ENCODE measurements at places on chromosomes 3 and 15. TPM values are rescaled to one million over a fixed set of nuclear protein-coding genes. Genes with fewer than 3 reads are reported as not detected.

DNA sequence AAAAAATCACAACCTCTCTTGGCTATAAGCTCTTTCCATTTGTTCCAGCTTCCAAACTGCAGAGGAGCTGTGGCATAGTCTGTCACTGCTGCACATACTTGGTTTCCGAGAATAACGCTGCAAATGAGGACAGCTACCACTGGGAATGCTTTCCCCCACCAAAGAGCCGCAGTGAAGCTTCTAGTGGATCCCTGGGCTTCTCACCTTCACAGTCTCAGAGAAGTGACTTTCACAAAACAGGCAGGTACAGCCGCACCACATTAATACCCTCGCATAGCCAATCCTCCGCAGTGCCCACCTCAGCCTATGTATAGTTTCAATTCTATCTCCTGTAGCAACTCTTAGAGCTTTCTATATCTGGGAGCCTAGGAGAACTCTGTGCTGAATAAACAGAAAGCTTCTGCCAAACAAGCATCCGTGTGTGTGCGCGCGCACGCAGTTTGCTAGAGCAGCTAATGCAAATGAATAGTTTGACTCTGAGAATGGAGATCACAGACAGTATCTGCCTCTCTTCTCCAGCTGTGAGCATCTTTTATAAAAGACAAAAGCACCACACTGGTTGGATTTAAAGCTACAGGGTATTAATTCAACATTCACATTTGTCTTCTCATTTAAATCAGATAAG lies 81.9 kb upstream of the PLXND1 start:
- no peaks in the 10 kb centered on the region for H3K36me3 ChIP-seq
- DNase-seq, result peak; percentile 30
- H3K27me3 ChIP-seq, result no peaks in the 10 kb centered on the region
- no peak overlapping the region for H3K4me3 ChIP-seq
- H3K4me1 ChIP-seq, result peaks cover 15% of the 10 kb centered on the region

Gene IMPG2
- total RNA-seq, result 0.74 TPM

GRCh38 chr3:39286771-39287170 lies 6.9 kb upstream of the CX3CR1 start:
- peaks cover 10% of the 10 kb centered on the region for H3K4me1 ChIP-seq
- H3K4me3 ChIP-seq, result no peak overlapping the region
- H3K27me3 ChIP-seq, result peaks cover 6% of the 10 kb centered on the region
- no peak for DNase-seq
- no peak overlapping the region for H3K27ac ChIP-seq

Gene C15orf62
- total RNA-seq, result not detected

DNA sequence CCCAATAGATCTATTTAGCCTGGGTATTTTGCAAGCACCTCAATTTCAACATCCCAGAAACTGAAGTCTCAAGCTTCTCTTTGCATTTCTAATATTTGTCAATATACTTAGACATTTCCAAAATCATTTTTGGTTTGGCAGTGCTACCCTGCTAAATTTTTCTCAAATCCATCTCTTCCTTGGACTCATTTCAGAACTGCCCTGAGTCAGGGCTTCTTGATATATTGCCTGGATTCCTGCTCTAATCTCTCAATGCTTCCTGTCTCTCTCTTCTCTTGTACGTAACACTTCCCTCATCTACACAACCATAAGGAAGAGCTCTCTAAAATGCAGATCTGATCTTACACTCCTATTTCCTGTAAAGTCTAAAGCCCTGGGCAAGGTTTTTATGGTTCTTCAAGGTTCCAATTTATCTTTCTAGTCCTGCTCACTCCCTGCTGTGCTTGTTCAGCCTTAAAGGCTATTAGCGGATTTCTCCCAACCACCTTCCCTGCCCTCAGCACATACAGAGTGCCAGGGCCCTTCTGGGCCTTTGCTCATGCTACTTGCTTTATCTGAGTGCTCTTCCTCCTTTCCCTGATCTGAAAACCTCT lies 53.0 kb upstream of the MME start:
- no peak overlapping the region for H3K4me3 ChIP-seq
- DNase-seq, result no peak
- H3K4me1 ChIP-seq, result peaks cover 6% of the 10 kb centered on the region
- H3K27ac ChIP-seq, result peak overlapping the region; percentile 25
- H3K36me3 ChIP-seq, result no peaks in the 10 kb centered on the region

Gene PPP1R14D
- total RNA-seq, result not detected

Gene KCNMB2
- total RNA-seq, result not detected

- H3K27me3 ChIP-seq, result peaks cover 7% of the 10 kb centered on the region
- H3K4me3 ChIP-seq, result no peak overlapping the region
- peak overlapping the region; percentile 92 for H3K27ac ChIP-seq
- H3K36me3 ChIP-seq, result peaks cover 3% of the 10 kb centered on the region
- peak; percentile 63 for DNase-seq
Observed at GRCh38 chr3:185733980-185734724, 90.7 kb downstream of the IGF2BP2 start.

Gene GABRR3
- total RNA-seq, result not detected

Gene COLQ
- 2.1 TPM for total RNA-seq

DNA sequence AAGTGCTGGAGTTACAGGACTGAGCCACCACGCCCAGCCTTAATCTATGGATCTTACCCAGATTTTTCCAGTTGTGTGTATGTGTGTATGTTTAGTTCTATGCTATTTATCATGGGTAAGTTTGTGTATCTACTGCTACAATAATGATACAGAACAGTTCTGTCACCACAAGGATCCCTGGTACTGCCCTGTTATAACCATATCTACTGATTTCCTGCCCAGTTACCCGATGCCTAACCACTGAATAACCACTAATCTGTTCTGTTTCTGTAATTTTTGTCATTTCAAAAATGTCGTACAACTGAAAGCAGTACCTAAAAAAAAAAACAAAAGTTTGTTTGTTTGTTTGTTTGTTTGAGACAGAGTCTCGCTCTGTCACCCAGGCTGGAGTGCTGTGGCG lies 123.7 kb upstream of the RAP2B start:
- no peaks in the 10 kb centered on the region for H3K27me3 ChIP-seq
- H3K4me1 ChIP-seq, result no peaks in the 10 kb centered on the region
- no peaks in the 10 kb centered on the region for H3K36me3 ChIP-seq

GRCh38 chr3:146390957-146391356 lies 78.4 kb downstream of the PLSCR2 start:
- H3K4me1 ChIP-seq, result no peaks in the 10 kb centered on the region
- no peaks in the 10 kb centered on the region for H3K36me3 ChIP-seq
- no peak overlapping the region for H3K4me3 ChIP-seq
- no peak for DNase-seq
- no peaks in the 10 kb centered on the region for H3K27me3 ChIP-seq

DNA sequence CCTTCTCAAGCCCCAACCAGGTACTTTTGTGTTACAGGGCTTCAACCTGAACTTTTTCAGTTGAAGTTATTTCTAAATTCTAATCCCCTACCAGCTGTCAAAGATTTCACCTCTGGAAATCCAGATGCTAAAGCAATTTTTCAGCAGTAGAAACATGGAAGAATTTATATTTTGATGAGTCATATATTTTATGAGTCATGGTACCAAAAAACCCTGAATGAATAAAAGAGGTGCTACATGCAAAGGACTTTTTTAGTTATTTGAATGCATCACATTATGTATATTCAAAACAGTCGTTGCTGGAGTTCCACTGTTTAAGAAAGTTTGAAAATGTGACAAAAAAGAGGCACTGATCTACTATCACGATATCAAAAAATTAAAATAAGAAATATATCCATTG lies 96.0 kb upstream of the ZNF385D start:
- H3K4me3 ChIP-seq, result no peak overlapping the region
- no peaks in the 10 kb centered on the region for H3K27me3 ChIP-seq
- H3K36me3 ChIP-seq, result no peaks in the 10 kb centered on the region
- no peaks in the 10 kb centered on the region for H3K4me1 ChIP-seq
- DNase-seq, result no peak
- no peak overlapping the region for H3K27ac ChIP-seq

GRCh38 chr3:171177056-171177455 lies 150.5 kb upstream of the SLC2A2 start:
- H3K27me3 ChIP-seq, result peaks cover 7% of the 10 kb centered on the region
- peaks cover 10% of the 10 kb centered on the region for H3K4me1 ChIP-seq
- no peak overlapping the region for H3K27ac ChIP-seq
- H3K4me3 ChIP-seq, result no peak overlapping the region
- peaks cover 18% of the 10 kb centered on the region for H3K36me3 ChIP-seq
- DNase-seq, result no peak

Gene RAB6B
- 3.9 TPM for total RNA-seq

DNA sequence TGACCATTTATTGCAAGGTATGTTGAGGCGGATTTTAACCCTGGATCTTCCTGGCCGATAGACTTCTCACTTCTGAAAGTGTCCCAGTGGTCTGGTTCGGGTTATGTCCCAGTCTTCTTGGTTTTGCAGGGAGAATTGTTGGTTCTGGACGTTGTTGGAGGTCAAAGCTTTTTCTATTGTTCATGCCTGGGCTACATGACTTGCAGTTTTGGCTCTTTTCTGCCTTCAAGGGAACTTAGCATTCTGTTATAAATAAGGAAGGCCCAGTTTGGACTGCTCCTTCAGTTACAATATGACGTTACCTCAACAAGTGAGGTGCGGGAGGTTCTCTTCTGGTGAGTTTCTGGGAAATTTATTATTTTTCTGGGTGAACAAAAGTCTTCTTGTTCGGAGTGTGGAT lies 614.3 kb downstream of the DIPK2A start:
- H3K36me3 ChIP-seq, result no peaks in the 10 kb centered on the region
- H3K27me3 ChIP-seq, result no peaks in the 10 kb centered on the region
- no peak overlapping the region for H3K27ac ChIP-seq
- no peak for DNase-seq

DNA sequence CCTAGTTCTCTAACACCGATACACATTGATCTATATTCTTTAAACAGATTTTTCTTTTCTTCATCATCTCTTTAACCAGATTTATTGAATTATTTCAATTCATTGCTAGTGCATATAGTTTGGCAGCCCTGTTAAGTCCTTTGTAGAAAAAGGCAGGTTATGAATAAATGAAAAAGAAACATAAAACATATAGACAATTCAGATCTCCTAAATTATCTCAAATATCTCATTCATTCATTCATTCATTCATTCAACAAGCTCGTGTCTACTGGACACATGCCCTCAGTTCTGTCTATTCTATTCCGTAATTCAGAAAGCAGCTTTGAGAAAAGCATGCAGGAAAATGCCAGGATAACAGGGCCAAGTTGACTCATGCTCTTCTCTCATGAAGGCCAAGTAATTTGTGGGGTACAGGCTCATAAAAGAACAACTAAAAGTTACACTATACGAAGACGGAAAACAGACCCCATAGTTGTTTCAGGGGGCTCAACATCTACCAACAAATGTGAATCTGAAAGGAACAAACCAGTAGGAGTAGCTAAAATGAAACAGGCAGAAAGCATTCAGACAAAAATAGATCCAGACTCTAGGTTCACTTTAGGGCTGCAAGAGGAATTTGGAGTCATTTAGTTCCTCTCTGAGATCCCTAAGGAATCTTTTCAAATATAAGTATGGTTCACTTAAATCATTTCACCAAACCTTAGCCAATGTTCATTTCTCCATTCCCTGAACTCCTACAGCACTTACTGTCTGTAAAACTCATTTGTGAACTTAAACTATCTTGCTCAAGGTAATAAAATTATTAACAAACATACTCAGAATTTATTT lies 7.5 kb downstream of the ZNF148 start:
- H3K27me3 ChIP-seq, result peaks cover 3% of the 10 kb centered on the region
- no peak overlapping the region for H3K4me3 ChIP-seq
- H3K36me3 ChIP-seq, result peaks cover 3% of the 10 kb centered on the region
- DNase-seq, result no peak
- H3K27ac ChIP-seq, result no peak overlapping the region

- H3K27ac ChIP-seq, result no peak overlapping the region
- no peak for DNase-seq
- H3K4me3 ChIP-seq, result no peak overlapping the region
- no peaks in the 10 kb centered on the region for H3K4me1 ChIP-seq
- H3K27me3 ChIP-seq, result peaks cover 2% of the 10 kb centered on the region
Observed at GRCh38 chr3:48532271-48532976, 24.2 kb downstream of the PFKFB4 start.

- peaks cover 4% of the 10 kb centered on the region for H3K36me3 ChIP-seq
- H3K27ac ChIP-seq, result no peak overlapping the region
- H3K4me1 ChIP-seq, result peaks cover 13% of the 10 kb centered on the region
- H3K27me3 ChIP-seq, result peaks cover 10% of the 10 kb centered on the region
- H3K4me3 ChIP-seq, result no peak overlapping the region
Observed at GRCh38 chr3:53156368-53156834, 4.6 kb upstream of the PRKCD start.

DNA sequence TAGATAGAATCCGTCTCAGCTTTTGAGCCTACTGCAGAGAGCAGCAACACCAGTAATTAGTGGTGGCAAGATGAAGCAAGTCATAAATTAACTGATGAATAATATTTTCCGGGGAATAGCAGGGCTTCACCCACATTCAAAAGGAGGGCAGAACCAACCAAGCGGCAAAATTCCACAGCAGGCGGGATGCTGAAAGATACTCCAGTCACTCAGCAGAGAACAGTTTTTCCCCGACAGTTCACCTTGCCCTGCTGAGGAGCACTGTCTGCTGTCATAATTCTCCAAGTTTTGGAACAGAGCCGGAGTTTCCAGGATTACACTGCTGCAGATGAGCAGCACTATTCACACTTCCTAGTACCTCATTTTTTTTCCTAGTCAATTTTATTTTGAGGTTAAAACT lies 274.7 kb downstream of the CD47 start:
- H3K4me1 ChIP-seq, result peaks cover 4% of the 10 kb centered on the region
- H3K4me3 ChIP-seq, result no peak overlapping the region
- no peaks in the 10 kb centered on the region for H3K27me3 ChIP-seq
- H3K27ac ChIP-seq, result no peak overlapping the region
- no peaks in the 10 kb centered on the region for H3K36me3 ChIP-seq

- no peak overlapping the region for H3K4me3 ChIP-seq
- H3K27ac ChIP-seq, result no peak overlapping the region
Observed at GRCh38 chr3:101381809-101382208, 61.4 kb upstream of the IMPG2 start.

- no peaks in the 10 kb centered on the region for H3K27me3 ChIP-seq
- DNase-seq, result no peak
- H3K4me1 ChIP-seq, result no peaks in the 10 kb centered on the region
- no peak overlapping the region for H3K27ac ChIP-seq
- no peak overlapping the region for H3K4me3 ChIP-seq
- no peaks in the 10 kb centered on the region for H3K36me3 ChIP-seq
Observed at GRCh38 chr3:77786216-77786615, 746.3 kb downstream of the ROBO2 start.

- H3K4me1 ChIP-seq, result no peaks in the 10 kb centered on the region
- H3K4me3 ChIP-seq, result no peak overlapping the region
- no peak overlapping the region for H3K27ac ChIP-seq
- DNase-seq, result no peak
- H3K27me3 ChIP-seq, result no peaks in the 10 kb centered on the region
Observed at GRCh38 chr3:29668233-29668632, 387.4 kb downstream of the RBMS3 start.

GRCh38 chr3:77096966-77097890 lies 57.3 kb downstream of the ROBO2 start:
- peaks cover 8% of the 10 kb centered on the region for H3K4me1 ChIP-seq
- no peaks in the 10 kb centered on the region for H3K36me3 ChIP-seq
- H3K4me3 ChIP-seq, result no peak overlapping the region
- DNase-seq, result no peak
- no peak overlapping the region for H3K27ac ChIP-seq
- peaks cover 2% of the 10 kb centered on the region for H3K27me3 ChIP-seq

Gene FBXW12
- total RNA-seq, result not detected

Gene CCDC39
- 0.46 TPM for total RNA-seq

GRCh38 chr15:41605566-41605965 lies 46.6 kb downstream of the TYRO3 start:
- no peaks in the 10 kb centered on the region for H3K27me3 ChIP-seq
- H3K36me3 ChIP-seq, result no peaks in the 10 kb centered on the region
- H3K4me1 ChIP-seq, result peaks cover 6% of the 10 kb centered on the region
- DNase-seq, result no peak
- H3K27ac ChIP-seq, result no peak overlapping the region
- no peak overlapping the region for H3K4me3 ChIP-seq

GRCh38 chr3:99248913-99249312 lies 347.4 kb upstream of the DCBLD2 start:
- H3K27me3 ChIP-seq, result peaks cover 2% of the 10 kb centered on the region
- H3K36me3 ChIP-seq, result no peaks in the 10 kb centered on the region
- H3K4me3 ChIP-seq, result no peak overlapping the region

Gene HTR3E
- total RNA-seq, result not detected

Gene SPPL2A
- total RNA-seq, result 62.2 TPM

Gene UBA3
- total RNA-seq, result 58.9 TPM

All from endothelial cell (in vitro differentiated cells).